ENCODE measurements at places on chromosomes 4 and X.

GRCh38 chr4:13918991-13919441, 291.5 kb upstream of the BOD1L1 start:
- DNase-seq = no peak

DNA sequence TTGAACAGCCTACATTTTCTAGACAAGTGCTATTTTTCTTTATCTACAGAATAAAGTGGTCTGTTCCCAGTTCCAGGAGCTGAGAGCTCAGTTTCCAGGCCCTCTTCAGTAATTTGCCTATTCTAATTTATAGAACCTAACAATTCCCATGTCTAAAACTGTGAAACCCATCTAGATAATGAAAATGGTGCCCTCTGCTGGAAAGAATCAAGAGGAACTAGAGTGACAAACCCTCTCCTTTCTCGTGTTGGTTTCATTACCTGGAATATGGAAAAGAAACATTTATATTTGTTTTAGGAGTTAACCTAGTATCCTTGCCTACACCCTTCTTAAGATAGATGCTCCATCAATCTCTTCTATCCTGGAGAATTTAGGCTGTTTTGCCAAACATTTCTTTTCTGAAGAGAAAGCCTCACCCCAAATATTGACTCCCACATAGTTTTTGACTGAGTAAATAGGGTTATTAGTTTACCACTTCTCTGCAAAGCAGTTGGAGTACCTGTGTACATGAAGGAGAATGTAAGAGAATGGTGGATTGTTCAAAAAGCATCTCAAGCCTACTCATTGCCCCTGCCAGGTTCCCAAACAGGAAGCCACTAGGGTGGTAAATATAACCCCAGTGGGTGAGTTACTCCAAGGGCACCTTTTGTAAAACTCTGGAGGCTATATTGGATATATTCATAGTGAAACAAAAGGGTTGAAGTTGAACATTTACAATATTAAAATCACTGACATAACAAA, 121.6 kb downstream of the RASL11B start:
- DNase-seq = peak; percentile 22

GRCh38 chrX:11778230-11778629, 20.2 kb downstream of the MSL3 start:
- no peak for DNase-seq

DNA sequence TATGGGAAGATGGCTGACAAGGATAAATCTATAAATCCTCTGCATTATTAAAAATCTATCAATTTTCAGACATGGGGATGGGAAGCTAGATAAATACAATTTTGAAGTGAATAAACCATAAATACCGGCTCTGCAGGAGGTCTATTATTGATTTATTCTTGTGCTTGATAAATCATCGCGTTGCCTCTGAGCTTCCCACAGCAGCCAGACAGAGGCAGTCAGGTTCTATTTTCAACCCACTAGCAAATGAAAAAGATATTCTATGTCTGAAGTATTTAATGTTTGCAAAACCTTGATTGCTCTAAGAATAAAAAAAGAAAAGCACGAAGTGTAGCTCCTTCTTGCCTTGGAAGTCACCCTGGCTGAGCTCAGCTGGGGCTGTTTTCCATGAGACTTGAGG, 216.2 kb downstream of the DHRSX start:
- DNase-seq = no peak

DNA sequence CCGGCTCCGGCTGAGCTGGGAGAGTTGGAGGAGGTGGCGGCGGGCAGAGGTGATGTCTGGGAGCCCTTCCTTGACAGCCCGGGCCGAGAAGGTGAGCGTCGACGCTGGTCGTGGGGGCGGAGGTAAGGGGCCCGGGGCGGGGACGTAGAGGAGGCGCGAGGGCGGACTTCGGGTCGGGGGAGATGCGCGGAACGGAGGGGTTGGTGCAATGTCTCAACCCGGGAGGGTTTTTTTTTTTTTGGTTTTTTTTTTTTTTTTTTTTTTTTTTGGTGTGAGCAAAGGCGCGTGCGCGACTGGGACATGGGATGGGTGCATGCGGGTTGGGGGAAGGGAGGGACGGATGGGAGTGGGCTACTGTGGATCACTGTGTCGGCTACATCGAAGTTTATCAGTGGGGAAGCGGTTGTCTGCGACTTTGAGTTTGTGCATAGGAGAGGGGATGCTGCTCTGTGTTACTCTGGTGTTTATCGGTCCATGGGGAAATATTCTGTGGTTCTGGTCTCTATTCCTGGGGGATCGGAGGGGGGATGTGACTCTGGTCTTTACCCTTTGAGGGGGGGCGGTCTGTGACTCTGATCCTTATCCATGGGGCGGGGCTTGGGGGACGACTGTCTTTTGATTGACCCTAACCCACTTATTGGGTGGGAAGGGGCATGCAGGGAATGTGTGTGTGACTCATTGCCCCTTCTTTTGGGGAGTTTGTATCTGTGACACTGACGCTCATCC, 537 bp downstream of the RBM10 start:
- no peak for DNase-seq

DNA sequence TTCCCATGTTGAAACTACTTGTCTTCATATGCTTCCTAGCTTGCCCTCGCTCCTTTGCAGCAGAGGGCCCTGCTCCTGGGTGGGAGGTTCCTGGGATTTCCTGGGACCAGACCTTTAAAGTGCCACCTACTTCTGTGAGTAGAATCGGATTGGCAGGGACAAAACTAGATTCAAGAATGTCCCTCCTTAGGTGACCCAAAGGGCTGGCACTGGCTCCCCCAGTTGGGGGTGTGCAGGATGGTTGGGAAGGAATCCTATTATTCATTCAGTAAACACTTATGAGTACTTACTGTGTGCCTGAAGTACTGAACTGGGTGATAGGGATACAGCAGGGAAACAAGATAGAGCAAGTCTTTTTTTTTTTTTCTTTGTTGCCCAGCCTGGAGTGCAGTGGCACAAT, 2.6 kb upstream of the KANTR start:
- no peak for DNase-seq

DNA sequence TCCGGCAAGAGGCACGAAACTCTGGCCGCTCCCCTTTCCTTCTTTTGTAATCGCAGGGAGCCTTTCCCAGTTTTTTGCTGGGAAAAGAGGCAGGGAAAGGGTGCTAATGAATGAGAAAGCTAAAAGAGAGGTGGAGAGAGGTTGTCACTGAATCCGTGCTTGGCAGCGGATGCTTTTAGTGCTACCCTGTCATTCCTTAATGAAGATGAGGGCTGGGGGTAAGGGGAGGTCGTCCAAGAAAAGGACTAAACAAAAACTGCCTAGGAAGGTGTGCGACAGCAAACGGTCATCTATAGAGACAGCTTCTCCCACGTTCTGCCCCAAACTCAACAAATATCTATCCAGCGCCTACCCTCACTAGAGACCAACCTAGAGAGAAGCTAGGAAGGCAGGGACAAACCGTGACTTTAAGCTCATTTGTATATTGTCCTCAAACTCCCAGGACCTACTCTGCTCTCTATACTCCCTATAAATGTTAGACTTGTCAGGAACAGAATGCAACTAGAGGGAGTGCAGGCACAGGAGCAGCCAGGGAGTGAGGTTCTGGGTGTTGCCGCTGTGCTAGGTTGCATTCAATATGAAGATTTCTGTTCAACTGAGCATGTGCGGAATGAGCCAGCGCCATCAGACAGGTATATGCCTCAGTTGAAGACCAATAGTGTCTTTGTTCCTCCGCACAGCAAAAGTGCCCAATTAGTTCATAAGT, 777 bp upstream of the CASK start:
- no peak for DNase-seq

DNA sequence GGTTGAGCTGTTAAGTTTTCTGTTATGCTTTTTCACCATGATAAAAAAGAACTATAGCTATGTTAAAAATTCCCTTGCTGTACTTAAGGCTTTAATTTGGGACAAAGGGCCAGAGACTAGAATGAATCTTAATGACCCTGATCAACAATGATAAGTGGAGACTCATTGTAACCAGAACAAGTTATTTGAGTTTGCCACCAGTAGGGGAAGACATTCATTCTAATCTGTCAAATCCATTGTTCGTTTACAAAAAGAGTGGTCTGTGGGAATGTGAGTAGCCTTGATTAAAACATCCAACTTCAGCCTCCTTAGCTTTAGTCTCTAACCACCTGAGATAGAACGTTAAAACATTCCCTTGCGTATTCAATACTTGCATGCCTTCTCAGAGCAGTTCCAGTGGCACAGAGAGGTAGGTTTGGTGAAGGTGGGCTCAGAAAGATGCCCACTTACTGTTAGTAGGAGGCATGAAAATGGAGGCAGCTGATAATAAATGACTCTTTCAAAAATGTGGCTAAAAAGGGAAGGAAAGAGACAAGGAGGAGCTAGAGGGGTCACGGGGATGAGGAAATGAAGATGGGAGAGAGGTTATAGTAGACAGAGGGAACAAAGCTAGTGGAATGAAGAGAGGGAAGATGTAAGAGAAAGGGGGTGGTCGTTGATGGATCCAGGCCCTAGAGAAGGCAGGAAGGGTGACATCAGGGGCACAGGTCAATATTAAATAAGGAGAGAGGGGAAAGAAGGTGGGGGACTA, 66.2 kb downstream of the EGF start:
- DNase-seq = no peak

DNA sequence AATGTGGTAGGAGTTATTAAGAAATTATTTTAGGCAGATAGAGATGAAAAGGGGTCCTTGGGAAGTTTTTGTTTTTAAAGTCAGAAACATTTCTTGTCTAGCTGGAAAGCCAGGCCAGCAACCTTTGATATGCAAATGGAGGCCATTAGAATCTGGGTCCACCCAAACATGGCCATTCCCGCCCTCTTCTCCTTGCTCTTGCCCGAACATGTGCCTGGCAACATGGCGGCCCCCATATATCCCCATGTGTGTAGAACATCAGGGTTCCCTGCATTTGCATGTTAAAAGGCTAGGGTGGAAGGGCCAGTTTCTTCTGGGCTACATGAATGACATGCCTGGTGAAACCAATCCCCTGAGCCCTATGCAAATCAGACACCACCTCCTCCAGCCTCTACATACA, 80.7 kb upstream of the PLAC8 start:
- DNase-seq = no peak
